Activated naive CD4-positive, alpha-beta T cell treated with anti-CD3 and anti-CD28 coated beads, Interleukin-2, amount 10 ng/mL, durations not matched to agents 7 days and 5 days (primary cell): ENCODE measurements at places on chromosomes 2 and 18.

- no peak for DNase-seq
- no peaks in the 10 kb centered on the region for H3K27me3 ChIP-seq
- H3K36me3 ChIP-seq, result no peaks in the 10 kb centered on the region
Observed at GRCh38 chr2:100017633-100018032, 124.8 kb downstream of the AFF3 start.

DNA sequence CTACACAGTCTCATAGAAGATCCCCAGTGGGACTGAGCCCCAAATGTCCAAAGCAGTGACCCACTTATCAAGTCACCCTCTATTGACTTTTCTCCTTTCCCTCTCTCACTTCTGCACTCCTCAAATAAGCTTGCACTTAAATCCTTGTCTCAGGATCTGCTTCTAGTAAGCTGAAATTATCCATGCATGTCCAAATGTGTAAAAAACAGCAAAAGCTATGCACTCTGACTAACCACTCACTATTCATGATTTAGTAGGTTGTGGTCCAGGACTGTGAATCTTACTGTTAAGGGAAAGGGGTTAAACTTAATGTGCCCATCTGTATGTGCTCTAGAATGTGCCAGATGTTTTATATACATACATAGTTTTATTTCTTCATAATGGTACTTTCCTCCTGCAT is 115.4 kb downstream of the SCG2 start:
- no peak for DNase-seq
- no peak overlapping the region for H3K4me3 ChIP-seq
- no peaks in the 10 kb centered on the region for H3K27me3 ChIP-seq
- H3K27ac ChIP-seq, result no peak overlapping the region

GRCh38 chr2:85989288-85989865 is 100.6 kb upstream of the ST3GAL5 start:
- no peak overlapping the region for H3K4me3 ChIP-seq
- peaks cover 40% of the 10 kb centered on the region for H3K4me1 ChIP-seq
- no peaks in the 10 kb centered on the region for H3K36me3 ChIP-seq

DNA sequence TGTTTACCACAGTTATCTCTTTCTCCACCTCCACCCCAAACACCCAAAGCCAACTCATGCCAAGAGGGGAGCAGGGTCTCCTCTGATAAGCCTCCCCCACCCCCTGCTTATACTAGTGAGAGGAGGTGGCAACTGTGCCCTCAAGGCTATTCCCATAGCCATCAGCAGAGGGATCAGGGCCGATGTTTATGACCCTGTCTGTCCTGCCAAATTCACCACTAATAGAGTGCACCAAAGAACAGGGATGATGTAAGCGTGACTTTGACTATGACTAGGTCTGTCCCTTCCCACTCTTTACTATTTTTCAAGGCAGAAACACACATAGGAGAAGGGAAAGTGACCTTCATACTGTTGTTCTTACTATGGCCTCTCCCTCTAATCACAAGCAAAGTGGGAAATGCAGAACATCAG is 74.6 kb downstream of the CLHC1 start:
- H3K4me1 ChIP-seq, result peaks cover 7% of the 10 kb centered on the region
- DNase-seq, result no peak
- H3K27ac ChIP-seq, result no peak overlapping the region
- H3K36me3 ChIP-seq, result no peaks in the 10 kb centered on the region

DNA sequence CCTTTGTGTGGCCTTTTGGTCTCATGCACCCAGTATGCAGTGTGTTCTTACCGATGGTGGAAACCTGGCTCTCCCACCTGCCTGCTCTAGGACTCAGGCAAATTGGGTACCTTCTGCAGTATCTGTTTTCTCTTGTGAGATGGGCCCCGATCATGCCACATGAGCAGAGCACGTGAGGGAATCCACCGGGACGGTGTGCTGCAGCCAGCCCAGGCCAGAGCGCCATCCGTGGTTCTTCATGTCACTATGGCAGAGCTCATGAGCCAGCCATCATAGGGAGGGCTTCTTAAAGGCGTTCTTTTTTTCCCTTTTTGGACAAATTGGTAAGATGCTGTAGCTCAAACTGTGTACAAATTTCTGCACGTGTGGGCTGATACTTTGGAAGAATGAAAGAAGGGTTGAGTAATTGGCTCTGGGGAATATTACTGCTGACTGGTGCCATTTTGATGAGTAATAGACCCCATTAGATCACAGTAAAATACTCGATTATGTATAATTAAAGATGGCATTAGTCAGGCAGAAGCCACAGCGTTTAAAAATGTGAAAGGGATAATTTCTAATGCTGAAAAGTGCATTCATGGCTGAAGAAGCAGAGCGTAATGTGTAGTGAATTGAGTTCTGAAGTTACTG is 19.2 kb downstream of the SH3RF3 start:
- H3K27me3 ChIP-seq, result peaks cover 56% of the 10 kb centered on the region
- no peaks in the 10 kb centered on the region for H3K36me3 ChIP-seq
- no peak overlapping the region for H3K27ac ChIP-seq
- DNase-seq, result no peak
- peaks cover 38% of the 10 kb centered on the region for H3K4me1 ChIP-seq

DNA sequence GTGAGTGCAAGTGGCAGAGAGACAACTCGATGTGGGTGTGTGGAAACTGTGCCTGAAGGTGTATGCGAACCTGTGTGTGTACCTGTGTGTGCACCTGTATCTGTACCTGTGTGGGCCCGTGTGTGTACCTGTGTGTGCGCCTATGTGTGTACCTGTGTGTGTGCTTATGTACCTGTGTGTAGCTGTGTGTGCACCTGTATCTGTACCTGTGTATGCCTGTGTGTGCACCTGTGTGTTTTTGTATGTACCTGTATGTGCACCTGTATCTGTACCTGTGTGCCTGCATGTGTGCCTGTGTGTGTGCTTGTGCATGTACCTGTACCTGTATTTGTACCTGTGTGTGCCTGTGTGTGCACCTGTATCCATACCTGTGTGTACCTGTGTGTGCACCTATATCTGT is 150.6 kb downstream of the MYT1L start:
- H3K4me3 ChIP-seq, result no peak overlapping the region
- DNase-seq, result no peak
- H3K36me3 ChIP-seq, result no peaks in the 10 kb centered on the region
- H3K27me3 ChIP-seq, result no peaks in the 10 kb centered on the region
- H3K4me1 ChIP-seq, result no peaks in the 10 kb centered on the region
- H3K27ac ChIP-seq, result no peak overlapping the region

DNA sequence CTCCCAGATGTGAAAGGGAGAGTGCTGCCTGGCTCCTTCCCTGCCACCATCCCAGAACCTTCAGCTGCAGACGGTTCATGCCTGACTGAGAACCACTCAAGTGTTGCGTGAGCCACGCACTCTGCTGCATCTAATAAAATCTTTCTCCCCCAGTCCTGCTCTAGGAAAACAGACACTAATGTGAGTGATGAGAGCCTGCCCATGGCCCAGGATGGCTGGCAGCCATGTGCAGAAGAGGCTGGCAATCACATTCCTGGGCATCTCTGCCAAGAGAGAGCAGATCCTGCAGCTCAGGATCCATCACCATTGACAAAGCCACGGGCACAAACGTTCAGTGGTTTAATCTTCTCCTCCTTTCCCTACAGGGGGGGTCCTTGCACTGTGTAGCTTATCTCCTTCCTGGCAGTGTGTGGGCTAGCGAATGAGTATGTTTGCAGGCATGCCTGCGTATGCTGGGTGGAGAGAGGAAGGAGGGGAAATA is 477.5 kb downstream of the SLC4A3 start:
- no peak overlapping the region for H3K27ac ChIP-seq
- no peaks in the 10 kb centered on the region for H3K4me1 ChIP-seq
- no peak overlapping the region for H3K4me3 ChIP-seq
- DNase-seq, result no peak

GRCh38 chr2:232892843-232893242 is 22.8 kb downstream of the SNORC start:
- H3K36me3 ChIP-seq, result no peaks in the 10 kb centered on the region
- H3K27ac ChIP-seq, result no peak overlapping the region
- H3K4me3 ChIP-seq, result no peak overlapping the region
- H3K27me3 ChIP-seq, result peaks cover 18% of the 10 kb centered on the region

DNA sequence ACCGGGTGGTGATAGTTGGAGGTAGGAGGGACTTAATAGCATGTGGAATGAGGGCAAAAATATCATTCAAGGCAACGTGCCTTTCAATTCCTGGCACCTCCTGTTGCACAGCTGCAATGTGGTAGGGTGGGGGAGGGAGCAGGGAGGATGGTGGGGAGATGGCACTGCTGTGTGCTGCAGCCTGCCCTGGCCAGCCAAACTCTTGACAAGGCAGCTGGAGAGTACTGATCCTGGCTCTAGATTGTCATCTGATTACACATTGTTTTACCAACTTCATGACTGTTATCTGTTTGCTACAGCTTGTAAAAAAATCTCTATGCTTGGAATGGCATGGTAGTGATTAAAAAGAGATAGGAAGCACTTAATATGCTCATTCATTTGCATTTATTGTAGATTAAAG is 47.7 kb downstream of the PLCL1 start:
- H3K4me3 ChIP-seq, result no peak overlapping the region
- H3K36me3 ChIP-seq, result no peaks in the 10 kb centered on the region
- no peak for DNase-seq
- no peak overlapping the region for H3K27ac ChIP-seq

- no peak overlapping the region for H3K27ac ChIP-seq
- H3K27me3 ChIP-seq, result peaks cover 18% of the 10 kb centered on the region
- H3K4me3 ChIP-seq, result no peak overlapping the region
- DNase-seq, result no peak
- peaks cover 11% of the 10 kb centered on the region for H3K4me1 ChIP-seq
Observed at GRCh38 chr2:231182513-231182899, 15.9 kb upstream of the ARMC9 start.

DNA sequence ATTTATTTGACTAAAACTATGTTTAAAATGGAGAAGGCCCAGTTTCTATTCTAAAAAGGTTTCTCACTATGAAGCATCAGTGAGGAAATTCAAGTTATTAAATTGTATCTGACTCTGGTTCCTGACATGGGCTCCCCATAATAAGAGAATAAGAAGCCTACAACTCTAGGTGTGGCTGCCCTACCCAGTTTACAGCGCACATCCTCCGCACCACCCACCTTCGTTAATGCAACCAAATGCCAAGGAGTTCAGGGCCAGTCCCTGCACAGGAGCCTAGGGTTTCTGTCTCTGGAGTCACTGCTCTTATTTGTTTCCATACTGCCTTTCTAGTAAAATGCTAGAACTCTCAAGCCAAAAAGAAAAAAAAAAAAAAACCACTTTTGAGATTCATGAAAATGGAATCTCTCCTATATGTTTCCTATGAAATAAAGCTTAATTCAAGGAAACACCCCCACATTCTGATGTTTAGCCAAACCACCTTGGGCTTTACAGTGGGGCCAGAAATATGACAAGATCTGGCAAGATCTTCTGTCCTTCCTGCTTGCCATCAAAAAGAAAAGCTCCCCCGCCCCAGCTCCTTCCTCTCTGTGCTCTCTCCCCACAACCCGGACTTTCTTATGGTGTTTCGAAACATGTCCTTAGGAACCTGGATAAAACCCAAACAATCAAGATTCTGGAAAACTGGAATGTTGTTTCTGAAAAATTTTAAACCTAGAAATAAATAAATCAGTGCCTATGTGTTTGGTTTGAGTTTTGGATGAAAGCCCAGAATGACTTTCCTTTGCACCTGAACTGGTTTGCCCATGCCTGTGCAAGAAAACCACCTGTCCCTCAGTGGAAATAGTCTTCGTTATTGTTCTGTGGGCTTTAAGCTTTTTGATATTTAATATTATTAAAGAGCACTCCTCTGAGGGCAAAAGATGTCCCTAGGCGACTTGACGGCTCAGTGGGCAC is 136.7 kb downstream of the SP3 start:
- H3K4me1 ChIP-seq, result no peaks in the 10 kb centered on the region
- H3K27ac ChIP-seq, result no peak overlapping the region
- peaks cover 27% of the 10 kb centered on the region for H3K27me3 ChIP-seq
- no peak overlapping the region for H3K4me3 ChIP-seq
- no peak for DNase-seq

DNA sequence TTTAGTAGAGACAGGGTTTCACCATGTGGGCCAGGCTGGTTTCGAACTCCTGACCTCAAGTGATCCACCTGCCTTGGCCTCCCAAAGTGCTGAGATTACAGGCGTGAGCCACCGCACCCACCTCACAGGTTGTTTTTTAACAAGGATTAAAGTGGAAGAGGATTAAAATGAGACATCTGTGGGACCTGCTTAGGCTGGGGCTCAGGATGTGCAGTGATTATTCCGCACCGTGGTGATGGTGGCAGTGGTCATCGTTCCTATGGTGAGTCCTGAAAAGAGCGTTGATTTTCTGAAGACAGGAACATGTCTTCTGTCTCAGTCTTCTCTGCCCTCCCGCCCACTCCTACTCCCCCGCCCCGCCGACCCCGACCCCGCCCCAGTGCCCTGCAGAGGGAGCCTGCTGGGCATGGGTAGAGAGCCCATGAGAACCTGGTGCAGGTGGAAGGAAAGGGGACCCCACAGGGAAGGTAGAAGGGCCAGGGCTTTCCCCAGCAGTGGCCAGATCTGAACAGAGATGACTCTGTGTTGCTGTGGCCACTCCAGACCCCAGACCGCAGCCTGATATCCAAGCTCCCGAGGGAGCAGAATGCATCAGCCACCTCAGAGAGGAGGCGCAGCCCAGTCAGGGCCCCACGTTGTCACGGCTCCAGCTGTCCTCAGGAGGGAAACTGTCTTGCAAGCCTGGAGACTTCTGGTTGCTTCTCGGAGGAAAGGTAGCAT is 34.5 kb upstream of the FOSL2 start:
- peaks cover 71% of the 10 kb centered on the region for H3K4me1 ChIP-seq
- no peak for DNase-seq
- peaks cover 3% of the 10 kb centered on the region for H3K36me3 ChIP-seq
- H3K27ac ChIP-seq, result peak overlapping the region; percentile 94

- peaks cover 13% of the 10 kb centered on the region for H3K4me1 ChIP-seq
- H3K27me3 ChIP-seq, result peaks cover 60% of the 10 kb centered on the region
- DNase-seq, result no peak
Observed at GRCh38 chr2:175002547-175003274, 2.5 kb downstream of the CHN1 start.

DNA sequence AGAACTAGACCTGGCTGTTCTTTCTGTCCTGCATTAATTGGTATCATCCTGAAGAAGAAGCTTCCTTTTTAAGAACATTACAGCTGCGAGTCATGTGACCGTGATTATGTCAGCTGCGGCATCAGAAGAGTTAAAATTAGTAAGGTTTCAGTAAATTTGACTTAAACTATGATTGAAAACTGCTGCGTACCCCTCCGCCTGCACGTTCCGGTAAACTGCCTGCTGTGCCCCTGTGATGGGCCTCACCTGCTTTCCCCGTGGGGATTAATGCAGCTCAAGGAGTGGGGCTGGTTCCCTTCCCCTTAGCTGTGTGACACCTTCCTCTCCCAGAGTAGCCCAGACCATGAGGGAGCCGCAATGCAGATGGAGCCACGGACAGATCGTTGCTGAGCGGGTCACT is 36.1 kb upstream of the MYO3B start:
- peaks cover 2% of the 10 kb centered on the region for H3K4me1 ChIP-seq
- H3K27me3 ChIP-seq, result peaks cover 8% of the 10 kb centered on the region
- no peak overlapping the region for H3K4me3 ChIP-seq
- no peak overlapping the region for H3K27ac ChIP-seq
- H3K36me3 ChIP-seq, result no peaks in the 10 kb centered on the region
- no peak for DNase-seq

GRCh38 chr2:220687231-220687843 is 884.8 kb downstream of the EPHA4 start:
- no peaks in the 10 kb centered on the region for H3K36me3 ChIP-seq
- no peaks in the 10 kb centered on the region for H3K4me1 ChIP-seq
- H3K27me3 ChIP-seq, result peaks cover 4% of the 10 kb centered on the region
- H3K4me3 ChIP-seq, result no peak overlapping the region

GRCh38 chr2:147416099-147416498 is 428.7 kb upstream of the ACVR2A start:
- H3K27ac ChIP-seq, result no peak overlapping the region
- peaks cover 8% of the 10 kb centered on the region for H3K36me3 ChIP-seq
- H3K27me3 ChIP-seq, result peaks cover 4% of the 10 kb centered on the region
- DNase-seq, result no peak
- H3K4me3 ChIP-seq, result no peak overlapping the region

GRCh38 chr18:61503688-61504087 is 170.5 kb downstream of the CDH20 start:
- no peak overlapping the region for H3K27ac ChIP-seq
- H3K36me3 ChIP-seq, result no peaks in the 10 kb centered on the region
- no peaks in the 10 kb centered on the region for H3K27me3 ChIP-seq
- H3K4me3 ChIP-seq, result no peak overlapping the region
